Left lung (tissue), 14 donors: ENCODE measurements at places on chromosomes 12 and 14. TPM values are rescaled to one million over a fixed set of nuclear protein-coding genes. Genes with fewer than 3 reads are reported as not detected.

DNA sequence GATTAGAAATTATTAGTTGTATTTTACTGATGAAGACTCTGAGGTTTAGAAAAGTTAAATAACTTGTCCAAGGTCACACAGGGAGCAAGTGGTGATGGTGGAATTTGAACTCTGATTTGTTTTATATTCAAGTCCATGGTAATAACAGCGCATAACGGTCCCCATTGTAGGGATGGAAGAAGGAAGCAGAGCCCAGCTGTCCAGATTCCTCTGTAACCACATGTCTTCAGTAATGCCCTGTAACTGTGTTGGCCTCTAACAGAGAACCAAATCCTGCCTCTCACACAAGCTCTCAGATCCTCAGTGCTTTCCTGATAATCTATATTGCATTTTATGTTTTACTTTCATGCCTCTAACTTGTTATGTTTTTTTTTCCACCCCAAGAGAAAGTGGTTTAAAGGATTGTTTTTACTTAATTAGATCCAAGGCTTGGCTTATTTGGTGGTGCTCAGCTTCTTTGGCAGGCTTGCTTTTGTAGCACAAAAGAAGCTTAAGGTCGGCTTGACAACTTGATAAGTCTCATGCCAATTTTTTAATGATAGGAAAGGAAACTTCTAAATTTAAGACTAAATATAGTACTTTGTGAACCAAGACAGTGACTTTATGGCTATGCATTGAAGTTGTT, 105.1 kb upstream of the SEL1L start:
- H3K27me3 ChIP-seq = no peaks in the 10 kb centered on the region
- H3K36me3 ChIP-seq = no peaks in the 10 kb centered on the region
- DNase-seq = no peak
- no peak overlapping the region for H3K4me3 ChIP-seq
- H3K27ac ChIP-seq = no peak overlapping the region

- DNase-seq = no peak
- H3K27me3 ChIP-seq = peaks cover 16% of the 10 kb centered on the region
- peaks cover 57% of the 10 kb centered on the region for H3K4me1 ChIP-seq
- no peak overlapping the region for H3K27ac ChIP-seq
- no peaks in the 10 kb centered on the region for H3K36me3 ChIP-seq
Observed at GRCh38 chr14:73238941-73239340, 1.6 kb downstream of the PAPLN start.

- no peaks in the 10 kb centered on the region for H3K36me3 ChIP-seq
- peaks cover 20% of the 10 kb centered on the region for H3K4me1 ChIP-seq
- H3K27ac ChIP-seq = no peak overlapping the region
- H3K27me3 ChIP-seq = no peaks in the 10 kb centered on the region
- no peak overlapping the region for H3K4me3 ChIP-seq
Observed at GRCh38 chr14:81313775-81314429, 86.2 kb downstream of the STON2 start.

DNA sequence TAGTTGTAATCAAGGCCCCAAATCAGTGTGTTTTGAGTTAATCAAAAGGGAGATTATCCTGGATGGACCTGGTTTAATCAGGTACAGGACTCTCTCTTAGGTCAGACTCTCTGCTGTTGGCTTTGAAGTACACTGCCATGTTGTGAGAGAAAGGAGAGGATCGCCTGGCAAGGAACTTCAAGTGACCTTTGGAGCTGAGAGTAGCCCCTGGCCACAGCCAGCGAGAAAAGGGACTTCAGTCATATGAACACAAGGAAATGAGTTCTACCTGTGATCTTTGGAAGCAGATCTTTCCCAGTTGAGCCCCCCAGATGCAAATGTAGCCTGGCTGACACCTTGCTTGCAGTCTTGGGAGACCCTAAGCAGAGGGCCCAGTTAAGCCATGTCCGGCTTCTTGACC, 68.3 kb upstream of the CPM start:
- no peak for DNase-seq
- H3K4me3 ChIP-seq = no peak overlapping the region
- no peaks in the 10 kb centered on the region for H3K36me3 ChIP-seq
- no peaks in the 10 kb centered on the region for H3K27me3 ChIP-seq
- H3K27ac ChIP-seq = no peak overlapping the region

- no peaks in the 10 kb centered on the region for H3K4me1 ChIP-seq
- DNase-seq = no peak
- no peak overlapping the region for H3K4me3 ChIP-seq
- no peaks in the 10 kb centered on the region for H3K36me3 ChIP-seq
Observed at GRCh38 chr12:38838056-38838850, 67.1 kb downstream of the CPNE8 start.

The MLEC gene
- 178 TPM for total RNA-seq

DNA sequence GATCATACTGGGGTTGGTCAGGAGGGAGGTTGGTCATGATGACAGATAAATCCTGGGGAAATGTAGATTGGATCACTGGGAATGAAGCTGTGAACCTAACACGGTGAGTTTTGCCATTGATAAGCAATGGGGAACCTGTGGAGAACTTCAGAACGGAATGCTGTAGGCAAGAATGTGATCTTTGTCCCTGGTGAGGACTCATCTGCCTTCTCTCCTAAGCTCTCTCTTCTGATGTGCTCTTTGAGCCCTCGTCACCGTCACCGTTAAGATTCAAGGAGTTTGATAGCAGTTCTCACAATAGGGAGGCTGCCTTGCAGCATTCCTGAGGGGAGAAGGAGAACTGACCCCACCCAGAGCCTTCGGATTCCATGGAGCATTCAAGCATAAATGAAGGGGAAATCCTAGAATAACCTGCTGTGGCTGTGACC, 217.6 kb downstream of the ANO6 start:
- no peak overlapping the region for H3K27ac ChIP-seq
- H3K4me3 ChIP-seq = no peak overlapping the region
- DNase-seq = no peak
- H3K4me1 ChIP-seq = no peaks in the 10 kb centered on the region
- H3K27me3 ChIP-seq = no peaks in the 10 kb centered on the region

GRCh38 chr12:50041962-50042361, 15.4 kb upstream of the ASIC1 start:
- H3K4me3 ChIP-seq = no peak overlapping the region
- no peak for DNase-seq
- H3K4me1 ChIP-seq = no peaks in the 10 kb centered on the region
- H3K27ac ChIP-seq = no peak overlapping the region
- no peaks in the 10 kb centered on the region for H3K27me3 ChIP-seq

DNA sequence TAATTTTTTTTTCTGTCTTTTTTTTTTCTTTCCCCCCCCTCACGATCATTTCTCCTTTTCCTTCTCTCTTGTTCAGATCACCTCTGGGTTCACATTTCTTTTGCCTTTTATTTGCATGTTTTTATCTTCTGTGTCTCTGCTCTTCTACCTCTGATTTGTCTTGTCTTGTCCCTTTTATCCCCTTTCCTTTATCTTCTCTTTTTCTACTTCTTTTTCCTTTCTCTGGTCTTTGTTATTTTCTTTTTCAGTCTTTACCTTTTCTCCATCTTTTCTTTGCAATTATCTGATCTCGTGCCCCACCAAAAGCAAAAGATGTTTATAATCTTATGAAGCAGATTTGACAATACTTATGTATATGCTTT, 77.8 kb upstream of the RAP1B start:
- DNase-seq = no peak
- H3K27me3 ChIP-seq = no peaks in the 10 kb centered on the region
- no peaks in the 10 kb centered on the region for H3K36me3 ChIP-seq
- H3K4me1 ChIP-seq = no peaks in the 10 kb centered on the region
- no peak overlapping the region for H3K4me3 ChIP-seq
- H3K27ac ChIP-seq = no peak overlapping the region

- no peak overlapping the region for H3K27ac ChIP-seq
- no peak for DNase-seq
- H3K4me3 ChIP-seq = no peak overlapping the region
- H3K27me3 ChIP-seq = no peaks in the 10 kb centered on the region
- no peaks in the 10 kb centered on the region for H3K4me1 ChIP-seq
- H3K36me3 ChIP-seq = no peaks in the 10 kb centered on the region
Observed at GRCh38 chr14:22118899-22119477, 445.4 kb upstream of the OR4E1 start.

The KCNC2 gene
- not detected for total RNA-seq

DNA sequence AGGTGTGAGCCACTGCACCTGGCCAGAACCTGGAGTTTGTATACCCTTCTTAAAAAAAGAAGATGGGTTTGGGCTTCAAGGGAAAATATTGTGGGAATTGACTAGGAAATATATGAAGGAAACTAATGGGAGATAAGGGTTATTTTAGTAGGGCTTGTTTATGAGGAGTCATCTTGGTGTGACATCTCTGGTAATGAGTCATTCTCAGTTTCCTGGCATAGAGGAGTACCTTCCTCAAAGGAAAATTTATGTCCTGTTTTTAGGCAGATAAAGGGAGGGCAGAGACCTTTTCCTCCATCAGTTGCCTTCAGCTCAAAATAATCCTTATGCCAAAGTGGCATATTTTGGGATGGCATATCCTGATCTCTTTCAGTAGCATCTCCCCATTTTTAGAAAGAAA, 30.6 kb upstream of the NFKBIA start:
- H3K36me3 ChIP-seq = no peaks in the 10 kb centered on the region
- H3K4me1 ChIP-seq = no peaks in the 10 kb centered on the region
- no peak for DNase-seq
- no peaks in the 10 kb centered on the region for H3K27me3 ChIP-seq

The DGKA gene
- 36.7 TPM for total RNA-seq

DNA sequence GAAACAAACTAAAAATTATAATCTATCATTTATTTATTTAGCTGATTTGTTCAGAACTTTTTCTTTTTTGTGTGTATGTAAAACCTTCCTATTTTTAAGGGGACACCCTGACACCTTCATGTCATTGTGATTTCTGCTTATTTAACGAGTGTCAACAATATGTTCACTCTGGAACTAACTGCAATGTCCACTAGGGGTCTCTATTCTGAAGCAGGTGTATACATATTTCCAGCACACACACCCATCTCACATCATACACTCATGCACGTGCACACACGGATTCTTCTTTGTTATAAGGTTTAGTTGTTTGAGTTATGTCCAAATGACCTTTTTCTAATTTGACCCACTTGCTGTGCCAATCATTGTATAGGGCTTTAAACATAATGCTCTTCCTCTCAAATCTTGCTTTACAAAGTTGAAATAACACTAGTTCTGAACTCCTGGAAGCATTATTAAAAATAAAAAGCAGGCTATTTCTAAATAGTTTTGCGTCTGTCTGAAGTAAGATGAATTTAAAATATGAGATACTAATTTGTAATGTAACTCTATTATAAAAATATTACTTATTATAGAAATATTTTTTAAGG, 15.5 kb downstream of the E2F7 start:
- no peaks in the 10 kb centered on the region for H3K4me1 ChIP-seq
- no peak overlapping the region for H3K4me3 ChIP-seq
- no peaks in the 10 kb centered on the region for H3K27me3 ChIP-seq
- no peak overlapping the region for H3K27ac ChIP-seq

The ADCY6 gene
- 33.0 TPM for total RNA-seq

GRCh38 chr14:40280652-40281051, 848.4 kb upstream of the FBXO33 start:
- no peak overlapping the region for H3K4me3 ChIP-seq
- H3K27me3 ChIP-seq = no peaks in the 10 kb centered on the region
- H3K27ac ChIP-seq = no peak overlapping the region
- no peaks in the 10 kb centered on the region for H3K4me1 ChIP-seq
- no peaks in the 10 kb centered on the region for H3K36me3 ChIP-seq
